Ascending aorta (tissue), 2 donors: ENCODE measurements at places on chromosomes 6 and 20.

DNA sequence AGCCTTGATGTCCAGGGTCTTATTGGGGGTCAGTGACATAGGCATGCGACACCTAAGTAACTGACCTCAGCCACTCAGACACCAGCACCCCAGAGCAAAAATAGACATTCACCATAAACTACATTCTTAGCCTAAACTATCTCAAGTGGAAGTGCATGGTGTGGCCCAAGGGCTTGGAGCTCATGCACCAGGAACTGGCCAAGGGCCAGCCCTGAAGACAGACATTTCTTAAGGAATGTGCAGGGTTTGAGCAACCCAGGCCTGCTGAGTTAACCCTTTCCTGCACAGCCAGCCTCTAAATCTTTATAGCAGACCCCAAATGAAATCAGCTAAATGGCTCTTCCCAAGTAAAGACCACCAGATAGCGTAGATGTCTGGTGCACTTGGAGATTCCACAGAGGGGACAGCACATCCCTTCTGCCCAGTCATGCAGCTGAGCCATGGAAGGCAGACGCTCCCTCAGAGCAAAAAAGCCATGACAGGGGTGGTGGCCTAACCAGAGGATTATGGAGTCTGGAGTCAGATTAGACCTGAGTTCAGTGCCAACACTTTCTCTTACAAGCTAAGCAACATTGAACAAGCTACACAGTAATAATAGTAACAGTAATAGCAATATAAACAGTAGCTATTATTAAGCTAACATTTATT lies 222.6 kb downstream of the ZMYND8 start:
- H3K27ac ChIP-seq: no peak overlapping the region

- H3K27me3 ChIP-seq: no peaks in the 10 kb centered on the region
- no peak overlapping the region for H3K4me3 ChIP-seq
- no peaks in the 10 kb centered on the region for H3K36me3 ChIP-seq
- H3K27ac ChIP-seq: no peak overlapping the region
These were observed 9.2 kb upstream of the TRERF1 start for GRCh38 chr6:42460883-42461282.

DNA sequence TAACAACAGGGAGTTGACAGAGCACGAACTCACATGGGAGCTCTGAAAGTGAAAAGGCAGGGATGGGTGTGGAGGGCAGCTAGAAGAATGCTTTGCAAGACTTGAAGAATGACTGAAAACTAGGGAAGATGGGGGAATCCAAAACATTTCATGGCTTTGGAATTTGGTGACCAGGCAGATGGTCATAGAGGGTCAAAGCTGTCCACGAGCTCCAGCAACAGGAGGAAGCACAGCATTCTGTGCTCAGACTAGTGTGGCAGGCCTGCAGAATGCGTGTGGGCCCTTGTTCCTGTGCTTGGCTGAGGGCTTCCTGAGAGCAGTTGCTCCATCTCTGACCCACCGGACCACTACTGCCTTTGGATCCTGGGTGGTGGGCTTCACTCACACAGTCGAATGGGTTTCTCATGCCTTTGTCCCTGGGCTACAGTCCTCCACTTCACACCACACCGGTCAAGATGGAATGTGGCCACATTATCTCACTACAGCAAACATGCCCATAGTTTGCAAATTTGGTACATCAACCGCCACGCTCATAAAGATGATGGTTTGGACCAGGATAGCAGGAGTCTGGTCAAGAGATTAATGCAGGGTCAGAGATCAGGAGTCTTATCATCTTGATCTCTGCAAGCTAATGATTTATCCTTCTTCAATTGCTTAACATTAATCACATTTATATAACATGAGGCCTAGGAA lies 100.7 kb downstream of the SGK1 start:
- DNase-seq: no peak
- H3K27ac ChIP-seq: no peak overlapping the region
- no peaks in the 10 kb centered on the region for H3K4me1 ChIP-seq
- H3K4me3 ChIP-seq: no peak overlapping the region

DNA sequence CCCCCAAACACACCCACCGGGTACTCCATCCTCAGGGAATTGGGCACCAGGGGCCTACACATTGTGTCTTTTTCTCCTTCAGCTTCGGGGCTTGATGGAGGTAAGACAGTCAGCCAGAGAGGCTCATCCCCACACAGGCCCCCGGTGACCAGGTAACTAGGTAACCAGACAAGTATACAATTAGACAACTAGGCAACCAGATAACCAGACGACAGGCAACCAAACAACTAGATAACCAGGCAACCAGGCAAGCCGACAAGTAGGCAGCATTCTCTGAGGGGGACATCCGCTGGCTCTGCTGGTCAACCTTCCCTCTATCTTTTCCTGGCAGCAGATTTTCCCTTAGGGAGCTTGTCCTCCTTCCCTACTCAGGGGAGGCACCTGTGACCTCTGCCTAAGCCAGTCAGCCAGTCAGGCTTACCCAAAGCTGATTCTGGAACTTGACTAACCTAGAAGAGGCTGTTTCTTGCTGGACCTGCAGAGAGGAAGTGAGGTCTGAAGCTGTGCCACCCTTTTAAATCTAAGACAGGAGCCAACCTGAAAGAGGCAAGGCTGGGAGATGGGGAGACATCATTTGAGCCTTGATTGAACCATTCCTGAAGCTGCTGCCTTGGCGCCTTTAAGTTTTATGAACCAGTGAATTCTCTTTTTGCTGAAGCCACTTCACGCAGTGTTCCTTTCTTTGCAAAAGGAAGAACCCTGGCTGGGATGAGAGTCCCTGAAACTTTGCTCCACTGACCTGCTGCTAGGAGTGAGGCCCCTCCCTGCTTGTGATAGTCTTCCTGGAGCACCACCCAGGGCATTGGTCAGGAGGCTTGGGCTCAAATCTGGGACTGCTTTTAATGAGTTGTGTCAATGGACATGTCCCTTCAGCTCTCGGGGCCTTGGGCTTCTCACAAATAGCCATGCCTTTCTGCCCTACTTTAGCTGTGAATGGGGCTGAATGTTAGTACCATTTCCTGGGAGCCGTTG lies 96.4 kb upstream of the RNF24 start:
- peak; percentile 48 for DNase-seq
- no peak overlapping the region for H3K4me3 ChIP-seq
- no peaks in the 10 kb centered on the region for H3K36me3 ChIP-seq
- H3K27ac ChIP-seq: no peak overlapping the region
- H3K27me3 ChIP-seq: no peaks in the 10 kb centered on the region

DNA sequence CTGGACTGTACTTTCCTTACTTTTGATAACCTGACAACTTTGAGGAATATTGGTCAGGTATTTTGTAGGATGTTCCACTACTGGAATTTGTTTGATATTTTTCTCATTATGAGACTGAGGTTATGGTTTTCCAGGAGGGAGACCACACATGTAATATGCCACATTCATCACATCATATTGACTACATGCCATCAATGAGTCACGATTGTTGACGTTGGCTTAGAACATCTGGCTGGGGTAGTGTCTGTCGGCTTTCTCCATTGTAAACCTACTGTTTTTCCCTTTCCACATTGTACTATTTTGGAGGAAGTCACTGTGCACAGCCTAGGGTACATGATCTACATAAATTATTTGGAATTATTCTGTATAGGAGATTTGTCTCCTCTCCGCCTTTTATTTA lies 1.4 kb upstream of the STX11 start:
- no peak overlapping the region for H3K27ac ChIP-seq
- no peak overlapping the region for H3K4me3 ChIP-seq
- no peaks in the 10 kb centered on the region for H3K27me3 ChIP-seq
- DNase-seq: no peak

- H3K4me3 ChIP-seq: no peak overlapping the region
- no peaks in the 10 kb centered on the region for H3K36me3 ChIP-seq
- no peaks in the 10 kb centered on the region for H3K4me1 ChIP-seq
- H3K27me3 ChIP-seq: no peaks in the 10 kb centered on the region
- no peak overlapping the region for H3K27ac ChIP-seq
- DNase-seq: no peak
These were observed 53.7 kb upstream of the ZNF217 start for GRCh38 chr20:53647286-53647821.

DNA sequence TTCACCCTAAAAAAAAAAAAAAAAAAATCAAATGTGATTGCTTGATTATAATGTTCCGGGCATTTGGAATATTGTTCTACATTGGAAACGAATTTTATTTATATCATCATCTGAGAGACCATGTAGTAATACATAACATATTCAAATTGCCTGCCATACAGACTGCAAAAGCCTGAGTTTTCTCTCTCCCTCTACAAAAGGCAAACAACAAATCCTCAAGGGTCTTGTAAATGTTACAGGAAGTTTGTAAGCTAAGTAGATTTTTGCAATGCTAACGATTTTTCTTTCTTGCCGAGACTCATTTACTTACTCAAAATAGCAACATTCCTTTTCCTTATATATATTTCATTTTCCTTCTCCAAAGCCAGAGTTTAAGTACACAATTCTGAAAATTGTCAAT lies 49.0 kb upstream of the HTR1E start:
- no peak overlapping the region for H3K27ac ChIP-seq
- H3K36me3 ChIP-seq: no peaks in the 10 kb centered on the region
- no peaks in the 10 kb centered on the region for H3K4me1 ChIP-seq
- H3K27me3 ChIP-seq: no peaks in the 10 kb centered on the region
- no peak for DNase-seq

DNA sequence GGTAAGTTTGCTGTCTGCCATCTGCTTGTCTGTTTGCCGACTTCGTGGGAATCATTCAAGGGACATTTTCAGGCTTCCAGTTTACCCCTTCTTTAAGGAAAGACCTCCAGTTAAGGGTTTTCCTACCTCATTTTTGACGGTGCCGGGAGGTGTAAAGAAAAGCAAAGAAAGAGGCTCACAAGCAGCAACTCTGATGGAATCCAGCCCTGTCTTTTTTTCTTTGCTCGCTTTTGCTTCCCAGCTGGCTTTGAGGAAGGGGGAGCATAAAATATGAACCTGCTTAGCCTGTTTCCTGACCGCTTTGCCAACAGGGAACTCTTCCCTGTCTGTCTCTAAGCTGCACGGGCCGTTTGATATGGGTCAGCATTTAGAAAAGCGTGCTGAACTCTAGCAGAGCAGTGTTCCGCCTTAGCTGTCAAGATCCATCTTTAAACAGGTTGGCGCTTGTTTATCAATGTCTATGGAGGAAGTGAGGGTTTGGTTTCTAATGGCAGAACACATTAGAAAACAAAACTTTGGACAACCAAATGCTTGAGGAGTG lies 13.8 kb downstream of the SYTL3 start:
- H3K4me1 ChIP-seq: no peaks in the 10 kb centered on the region
- peak overlapping the region; percentile 8 for H3K4me3 ChIP-seq
- peak; percentile 56 for DNase-seq
- H3K36me3 ChIP-seq: no peaks in the 10 kb centered on the region

DNA sequence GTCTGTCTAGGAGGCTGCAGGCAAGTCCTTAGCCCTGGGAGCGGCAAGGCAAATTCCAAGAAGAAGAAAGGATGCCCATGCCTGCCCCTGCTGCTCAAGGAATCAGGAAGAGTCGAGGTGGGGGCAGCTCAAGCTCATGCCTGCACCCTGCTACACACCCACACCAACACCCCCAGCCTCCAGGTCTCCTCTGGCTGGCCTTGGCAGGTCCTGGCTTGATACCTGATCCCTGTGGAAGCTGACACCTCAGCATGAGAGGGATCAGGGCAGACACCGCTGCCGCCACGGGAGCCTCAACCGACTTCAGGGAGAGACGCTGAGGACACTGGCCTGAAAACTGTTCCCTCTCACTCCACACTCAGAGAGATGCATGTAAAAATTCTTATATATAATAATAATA lies 35.5 kb upstream of the MAFB start:
- no peaks in the 10 kb centered on the region for H3K27me3 ChIP-seq
- no peak overlapping the region for H3K27ac ChIP-seq

DNA sequence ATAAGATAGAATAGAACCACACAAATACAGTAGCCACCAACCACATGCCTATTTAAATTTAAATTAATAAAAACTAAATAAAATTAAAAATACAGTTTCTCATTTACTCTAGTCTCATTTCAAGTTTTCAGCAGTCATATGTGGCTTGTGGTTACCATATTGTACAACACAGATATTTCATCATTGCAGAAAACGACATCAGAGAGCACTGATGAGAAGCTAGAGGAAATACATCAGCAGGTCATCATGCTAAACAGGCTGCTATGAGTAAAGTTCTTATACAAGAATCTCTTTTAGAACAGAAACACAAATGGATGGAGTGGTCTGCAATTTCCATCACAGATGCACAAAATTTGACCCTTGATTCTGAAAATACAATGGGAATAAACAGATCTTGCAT lies 36.6 kb downstream of the TBC1D32 start:
- no peak for DNase-seq
- no peaks in the 10 kb centered on the region for H3K4me1 ChIP-seq
- H3K36me3 ChIP-seq: no peaks in the 10 kb centered on the region
- no peak overlapping the region for H3K27ac ChIP-seq

GRCh38 chr6:32920715-32921114 lies 20.1 kb downstream of the HLA-DMB start:
- H3K4me1 ChIP-seq: no peaks in the 10 kb centered on the region
- no peaks in the 10 kb centered on the region for H3K27me3 ChIP-seq
- H3K36me3 ChIP-seq: no peaks in the 10 kb centered on the region
- no peak for DNase-seq

DNA sequence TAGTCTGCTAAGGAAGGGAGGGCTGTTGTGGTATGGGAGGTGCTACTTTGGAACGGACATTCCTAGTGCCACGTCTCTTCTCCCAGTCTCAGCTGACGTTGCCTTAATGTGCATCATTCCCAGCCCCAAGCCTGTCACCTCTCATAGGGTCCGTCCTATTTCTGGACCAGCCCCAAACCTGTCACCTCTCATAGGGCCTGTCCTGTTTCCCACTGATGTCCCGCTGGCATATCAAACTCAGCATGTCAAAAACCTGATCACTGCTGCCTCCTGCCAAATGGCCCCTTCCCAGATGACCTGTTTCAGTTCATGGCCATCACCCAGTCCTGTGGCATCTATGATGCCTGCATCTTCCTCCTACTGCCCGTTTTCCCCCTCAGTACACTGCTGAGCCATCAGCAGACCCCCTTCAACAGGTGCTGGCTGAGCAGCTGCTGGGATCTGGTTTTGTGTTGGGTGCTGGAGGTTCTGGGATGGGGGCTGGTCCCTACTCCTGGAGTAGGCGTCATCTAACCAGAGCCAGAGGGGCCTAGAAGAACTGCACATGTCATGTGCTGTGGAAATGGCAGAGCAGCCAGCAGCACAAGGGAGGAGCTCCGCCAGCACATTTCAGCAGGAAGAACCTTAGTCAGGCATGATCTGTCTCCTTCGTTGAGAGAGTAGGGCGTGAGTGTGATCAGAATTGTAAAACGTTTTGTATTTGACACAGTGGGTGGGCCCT lies 3.3 kb downstream of the ENTPD6 start:
- H3K4me1 ChIP-seq: peaks cover 20% of the 10 kb centered on the region
- DNase-seq: no peak
- H3K27me3 ChIP-seq: no peaks in the 10 kb centered on the region
- no peaks in the 10 kb centered on the region for H3K36me3 ChIP-seq
- H3K4me3 ChIP-seq: no peak overlapping the region
- peak overlapping the region; percentile 8 for H3K27ac ChIP-seq

DNA sequence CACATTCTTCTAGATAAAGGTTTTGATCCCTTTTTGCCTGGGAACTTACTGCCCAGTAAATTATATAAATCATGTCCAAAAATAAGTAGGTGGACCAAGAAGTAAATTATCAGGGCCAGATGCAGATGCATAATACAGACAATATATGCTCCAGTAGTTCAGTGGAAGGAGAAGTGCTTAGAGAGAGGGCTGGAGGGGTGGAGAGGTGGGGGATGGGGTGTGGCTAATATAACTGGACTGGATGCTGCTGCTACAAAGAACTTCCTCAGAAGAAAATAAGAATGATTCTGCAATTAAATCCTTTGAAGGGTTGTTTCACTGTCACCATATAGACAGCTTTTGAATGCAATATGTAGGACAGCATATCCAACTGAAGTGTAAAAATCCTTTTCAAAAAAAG lies 14.8 kb upstream of the TFAP2D start:
- H3K27me3 ChIP-seq: no peaks in the 10 kb centered on the region
- no peaks in the 10 kb centered on the region for H3K36me3 ChIP-seq
